Muscle of back (tissue), 13 donors: ENCODE measurements at places on chromosomes 4 and X. TPM values are rescaled to one million over a fixed set of nuclear protein-coding genes. Genes with fewer than 3 reads are reported as not detected.
A peak's percentile ranks its signal among the peaks of the same experiment; 100 is the strongest.

DNA sequence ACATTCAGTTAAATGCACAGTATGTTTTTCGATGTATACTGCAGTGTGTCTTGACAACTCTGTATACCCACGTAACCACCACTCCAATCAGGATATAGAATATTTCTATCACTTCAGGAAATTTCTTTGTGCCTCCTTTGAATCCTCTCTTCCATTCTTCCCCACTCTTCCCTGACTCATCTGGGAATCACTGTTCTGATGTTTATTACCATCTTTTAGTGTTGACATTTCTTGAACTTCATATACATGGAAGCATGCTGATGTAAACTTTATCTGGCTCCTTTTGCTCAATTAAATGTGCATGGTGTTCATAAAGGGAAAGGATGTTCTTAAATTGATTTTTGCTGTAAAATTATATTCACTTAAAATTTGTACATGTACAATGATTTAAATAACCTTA lies 319.9 kb downstream of the PCDH7 start:
- no peak for DNase-seq

GAGE12G gene
- polyA plus RNA-seq, result not detected

DNA sequence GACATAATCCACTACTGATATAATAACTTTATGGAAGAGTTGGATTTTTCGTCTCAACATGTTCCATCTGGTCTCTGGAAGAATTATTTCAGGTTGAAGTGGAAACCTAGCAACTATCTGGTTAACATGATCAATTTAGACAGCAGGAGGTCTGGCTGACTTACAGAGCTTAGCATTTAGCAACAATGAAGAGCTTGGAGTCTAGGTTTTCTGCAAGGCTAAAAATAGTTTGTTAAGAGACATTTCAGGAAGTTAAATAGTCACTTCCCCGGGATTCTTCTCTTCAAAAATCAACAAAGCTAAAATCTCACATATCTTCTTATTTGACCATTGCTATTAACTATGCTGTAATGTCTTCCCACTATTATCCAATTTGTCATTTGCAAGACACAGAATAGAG lies 418.6 kb upstream of the DIPK2B start:
- no peak for DNase-seq

DNA sequence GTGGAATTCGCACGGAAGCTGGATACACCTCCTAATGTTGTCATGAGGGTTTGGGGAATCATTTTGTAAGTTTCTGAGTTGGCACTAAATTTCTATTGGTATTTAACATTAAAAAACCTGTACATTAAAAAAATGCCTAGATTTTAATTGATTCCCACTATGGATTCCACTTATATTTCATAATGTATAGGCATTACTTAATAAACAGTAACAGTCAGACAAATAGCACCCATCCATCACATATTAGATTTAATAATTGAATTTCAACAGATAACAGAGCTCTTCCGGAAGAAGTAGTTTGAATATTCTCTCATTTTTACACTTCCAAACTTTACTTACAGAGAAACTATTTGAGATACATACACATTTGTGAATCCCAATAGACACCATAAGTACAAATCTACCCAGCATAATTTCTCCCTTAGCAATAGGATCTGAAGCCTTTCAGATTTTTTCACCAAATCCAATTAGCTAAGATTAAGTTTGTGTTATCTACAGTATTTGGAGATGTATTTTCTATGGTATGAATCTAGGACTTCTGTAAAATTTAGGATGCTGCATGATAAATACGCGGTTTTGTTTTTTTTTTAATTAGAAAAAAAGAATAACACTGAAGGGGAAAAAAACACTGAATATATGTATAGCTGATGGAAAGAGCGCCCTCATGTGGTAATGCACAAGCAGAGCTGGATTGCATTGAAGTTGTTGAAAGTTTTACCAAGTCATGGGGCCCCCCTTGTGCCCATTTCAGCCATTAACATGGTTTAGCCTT lies 12.2 kb upstream of the ODAM start:
- DNase-seq, result peak; percentile 25

DNA sequence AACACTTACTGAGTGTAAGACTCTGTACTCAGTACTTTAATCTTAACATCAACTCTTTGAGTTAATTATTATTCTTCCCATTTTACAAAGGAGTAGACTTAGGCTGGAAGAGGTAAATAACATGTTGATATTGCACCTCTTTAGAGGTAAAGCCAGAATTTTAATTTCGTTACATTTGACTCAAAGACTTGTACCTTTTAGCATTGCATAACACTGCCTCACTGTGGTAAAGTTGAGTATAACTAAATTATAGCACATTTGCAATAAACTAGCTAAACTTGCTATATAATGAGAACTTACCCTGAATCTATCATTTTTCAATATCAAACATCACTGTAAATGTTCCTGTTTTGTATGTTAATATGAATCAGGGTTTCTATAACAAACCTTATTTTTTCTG lies 218.5 kb downstream of the PRR32 start:
- no peak for DNase-seq

ADH1C gene
- polyA plus RNA-seq, result 8.3 TPM

SLC2A9 gene
- polyA plus RNA-seq, result 3.8 TPM

KCND1 gene
- 2.2 TPM for polyA plus RNA-seq

DNA sequence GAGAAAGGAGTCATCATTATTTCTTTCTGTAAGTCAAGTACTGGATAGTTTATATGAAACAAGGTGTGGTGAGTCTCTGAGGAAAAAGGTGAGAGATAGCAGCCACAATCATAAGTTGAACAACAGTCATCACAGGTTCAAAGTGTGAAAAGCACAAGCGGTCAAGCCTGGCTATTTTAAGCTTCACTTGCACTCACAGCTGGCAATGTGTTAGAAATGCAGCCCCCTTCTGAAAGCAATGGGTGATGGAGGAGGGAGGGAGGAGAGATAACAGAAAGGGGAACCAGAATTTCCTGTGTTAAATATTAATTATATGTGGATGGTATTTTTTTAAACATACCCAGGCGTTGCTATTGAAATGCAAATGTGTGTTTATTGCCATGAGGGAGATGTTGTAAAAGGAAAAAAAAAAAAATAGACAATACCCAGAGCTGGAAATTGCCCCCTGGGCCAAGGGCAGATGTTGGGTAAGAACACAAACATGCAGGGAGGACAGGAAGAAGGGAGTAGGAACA lies 26.9 kb upstream of the BMP3 start:
- DNase-seq, result no peak

UTP3 gene
- 23.1 TPM for polyA plus RNA-seq

DNA sequence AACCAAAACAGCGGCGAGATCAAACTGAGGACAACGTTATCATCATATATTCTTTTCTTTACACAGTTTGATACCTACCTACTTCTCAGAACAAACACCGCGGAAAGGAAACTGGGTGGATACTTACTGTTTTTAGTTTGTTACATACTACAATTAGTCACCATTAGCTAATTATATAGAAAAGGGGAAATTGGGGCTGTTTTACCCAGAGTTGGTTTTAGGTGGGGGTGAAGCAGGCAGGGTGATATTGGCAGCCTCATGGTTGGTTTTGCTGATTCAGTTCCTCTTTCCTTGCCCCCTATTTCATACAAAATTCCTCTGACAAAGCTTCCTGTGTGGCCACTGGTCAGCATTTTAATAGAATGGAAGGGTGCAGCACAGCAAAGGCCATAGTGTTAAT lies 77.8 kb downstream of the SORBS2 start:
- no peak for DNase-seq
